ENCODE measurements at places on chromosomes 4 and X.

DNA sequence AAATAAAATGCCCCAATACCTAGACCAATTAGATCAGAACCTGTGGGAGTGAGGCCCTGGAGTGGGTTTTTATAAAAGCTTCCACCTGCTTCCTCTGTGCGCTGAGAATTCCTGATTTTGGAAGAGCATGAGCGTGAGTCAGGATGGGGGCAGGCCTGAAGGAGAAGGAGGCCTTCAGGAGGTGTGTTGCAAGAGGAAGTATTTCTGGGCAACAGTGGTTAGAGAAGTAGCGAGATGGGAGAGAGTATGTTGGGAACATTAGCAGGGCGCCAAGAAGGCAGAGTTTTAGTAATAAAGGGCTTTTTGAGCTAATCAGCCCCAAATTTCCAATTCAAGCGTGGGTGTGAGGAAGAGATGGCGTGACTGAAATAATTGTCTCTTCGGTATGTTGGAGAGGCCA lies 349.8 kb downstream of the UNC5C start:
- DNase-seq: no peak

DNA sequence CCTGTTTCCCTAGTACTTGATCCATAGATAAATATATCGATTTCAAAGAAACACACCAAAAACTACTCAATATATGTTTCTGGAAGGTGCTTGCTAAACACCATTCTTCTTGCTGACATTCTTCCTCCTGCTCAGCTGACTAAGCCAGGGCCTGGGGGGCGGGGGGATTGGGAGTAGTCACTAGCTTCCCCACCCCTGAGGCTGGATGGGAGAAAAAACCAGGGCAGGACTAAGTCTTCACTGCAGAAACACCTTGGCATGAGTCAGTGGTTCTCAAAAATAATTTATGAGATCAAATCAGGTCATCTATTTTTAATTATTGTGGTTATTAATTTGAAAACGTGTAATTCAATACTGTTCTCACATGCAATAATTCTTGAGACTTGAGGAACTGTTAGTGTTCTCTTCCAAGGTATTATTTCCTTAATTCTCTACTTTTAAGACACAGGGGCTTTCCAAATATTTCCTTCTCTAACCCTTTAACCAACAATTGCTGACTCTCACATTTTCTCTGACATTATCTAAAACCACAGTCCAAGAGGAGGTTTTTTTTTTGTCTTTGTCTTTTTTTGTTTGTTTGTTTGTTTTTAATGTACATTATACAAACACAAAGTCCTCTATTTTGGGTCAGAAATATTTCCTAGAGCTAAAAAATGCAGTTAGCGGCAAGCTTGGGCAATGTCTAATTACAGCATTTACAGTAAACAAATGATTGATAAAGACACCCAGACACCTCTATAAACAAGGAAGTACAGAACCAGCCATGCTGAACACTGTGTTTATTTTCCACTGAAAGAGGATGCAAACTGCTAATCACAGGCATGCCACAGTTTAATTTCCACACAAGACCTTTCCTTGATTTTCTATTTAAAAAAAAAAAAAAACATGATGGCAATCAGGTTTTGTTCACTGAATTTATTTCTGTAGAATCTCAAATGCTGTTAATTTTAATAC lies 120.3 kb upstream of the USP9X start:
- no peak for DNase-seq

GRCh38 chr4:2006956-2007653 lies 1.7 kb downstream of the NELFA start:
- DNase-seq: no peak

GRCh38 chr4:76430519-76431388 lies 4.3 kb upstream of the SHROOM3 start:
- no peak for DNase-seq

DNA sequence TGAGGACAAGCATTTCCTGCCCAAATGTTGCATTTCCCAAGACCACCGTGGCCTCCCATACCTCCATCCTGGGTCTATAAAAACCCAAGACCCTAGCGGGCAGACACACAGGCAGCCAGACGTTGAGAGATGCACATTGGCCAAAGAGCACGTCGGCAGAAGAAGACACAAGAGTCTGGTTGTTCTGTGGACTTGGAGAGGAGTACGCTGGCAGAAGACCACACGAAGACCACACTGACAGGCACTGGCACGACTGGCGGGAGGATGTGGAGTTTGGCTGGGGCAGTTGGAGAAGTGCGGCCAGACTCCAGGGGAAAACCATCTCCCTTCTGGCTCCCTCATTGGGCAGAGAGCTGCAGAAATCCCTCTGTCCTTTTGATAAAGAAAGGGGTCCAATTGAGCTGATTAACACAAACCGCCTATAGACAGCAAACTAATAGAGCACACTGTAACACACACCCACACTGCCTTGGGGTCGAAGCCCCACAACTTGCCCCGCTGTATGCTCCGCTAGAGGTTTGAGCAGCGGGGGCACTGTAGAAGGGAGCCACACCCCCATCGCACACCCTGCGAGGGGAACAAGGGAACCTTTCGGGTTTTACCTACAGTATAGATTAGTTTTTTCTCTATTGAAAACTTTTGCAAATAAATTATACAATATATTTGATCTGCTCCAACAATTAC lies 376.7 kb upstream of the KLHL4 start:
- DNase-seq: no peak

GRCh38 chr4:25246680-25247611 lies 13.1 kb downstream of the PI4K2B start:
- no peak for DNase-seq

GRCh38 chr4:83932750-83933391 lies 397.0 kb downstream of the GPAT3 start:
- no peak for DNase-seq

- DNase-seq: no peak
Observed at GRCh38 chrX:109707720-109708119, 25.3 kb downstream of the ACSL4 start.

GRCh38 chr4:8916351-8916885 lies 44.8 kb upstream of the HMX1 start:
- DNase-seq: no peak

DNA sequence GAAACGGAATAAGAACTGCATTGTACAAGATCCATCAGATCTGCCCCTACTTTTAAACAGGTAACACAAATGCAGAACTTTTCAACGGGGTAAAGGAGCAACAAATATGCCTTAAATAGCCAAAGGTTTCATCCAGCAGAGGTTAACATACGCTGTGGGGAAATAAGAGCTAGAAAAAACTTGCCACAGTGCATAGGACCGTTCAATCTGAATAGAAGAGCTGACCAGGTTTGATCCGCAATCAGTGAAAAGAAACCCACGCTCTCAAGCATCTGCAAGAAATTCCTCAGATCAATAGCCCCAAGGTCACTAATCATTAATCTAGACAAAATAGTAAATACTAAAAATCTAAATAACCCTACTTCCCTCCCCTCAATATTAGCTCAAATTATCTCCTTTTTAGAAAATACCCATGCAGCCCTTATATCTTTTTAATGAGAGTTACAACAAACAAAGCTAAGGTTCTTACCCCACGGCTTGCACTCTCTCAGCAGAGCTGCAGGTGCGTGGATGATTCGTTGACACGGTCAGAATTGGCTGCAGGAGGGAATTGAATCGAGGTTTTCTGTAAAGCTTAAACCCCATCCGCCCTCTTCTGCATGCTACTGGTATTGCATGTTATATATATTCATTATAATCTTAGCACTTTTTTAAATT lies at the start of gene TLR10:
TSS of gene TLR10 (minus strand) at position 539 of the 657 bp plus-strand sequence. CDS start 7,400 bp downstream, outside the sequence.
- DNase-seq: no peak

GRCh38 chr4:61202638-61203435 lies 2.7 kb downstream of the ADGRL3 start:
- peak; percentile 27 for DNase-seq

- DNase-seq: no peak
Observed at GRCh38 chrX:47500554-47500953, 17.5 kb upstream of the ZNF41 start.

DNA sequence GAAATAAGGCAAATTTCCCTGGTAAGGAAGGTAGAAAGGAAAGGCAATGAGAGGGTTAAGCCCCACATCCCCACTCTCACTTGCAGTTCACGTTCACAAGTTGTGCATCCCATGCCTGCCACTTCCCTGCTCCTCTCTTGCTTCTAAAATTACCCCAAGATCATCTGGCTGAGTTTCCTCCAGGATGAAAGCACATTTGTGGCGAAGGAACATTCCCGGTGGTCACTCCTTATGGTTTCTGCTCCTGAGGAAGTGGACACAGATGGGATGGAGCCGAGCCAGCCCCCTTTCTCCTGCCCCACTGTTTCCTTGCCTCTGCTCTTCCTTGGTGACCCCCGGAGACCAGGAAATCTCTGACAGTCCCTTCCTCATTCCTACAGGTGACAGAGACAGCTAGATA lies 37.5 kb downstream of the SPINK2 start:
- no peak for DNase-seq

- DNase-seq: no peak
Observed at GRCh38 chrX:15525664-15526416, 25.2 kb downstream of the BMX start.

GRCh38 chr4:136713140-136713539 lies 819.2 kb downstream of the PCDH18 start:
- no peak for DNase-seq

GRCh38 chrX:150229481-150229880 lies 133.6 kb upstream of the MAMLD1 start:
- no peak for DNase-seq

- no peak for DNase-seq
Observed at GRCh38 chr4:89070041-89070440, 13.1 kb upstream of the FAM13A start.

DNA sequence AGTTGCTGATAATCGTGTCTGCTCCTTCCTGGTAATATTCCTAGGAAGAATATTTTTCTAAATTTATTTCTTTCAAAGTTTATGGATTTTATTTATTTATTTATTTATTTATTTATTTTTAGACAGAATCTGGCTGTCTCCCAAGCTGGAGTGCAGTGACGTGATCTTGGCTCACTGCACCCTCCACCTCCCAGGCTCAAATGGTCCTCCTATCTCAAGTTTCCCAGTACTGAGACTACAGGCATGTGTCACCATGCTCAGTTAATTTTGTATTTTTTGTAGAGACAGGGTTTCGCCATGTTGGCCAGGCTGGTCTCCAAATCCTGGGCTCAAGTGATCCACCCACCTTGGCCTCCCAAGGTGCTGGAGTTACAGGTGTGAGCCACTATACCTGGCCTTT lies 48.9 kb downstream of the PDLIM5 start:
- no peak for DNase-seq

DNA sequence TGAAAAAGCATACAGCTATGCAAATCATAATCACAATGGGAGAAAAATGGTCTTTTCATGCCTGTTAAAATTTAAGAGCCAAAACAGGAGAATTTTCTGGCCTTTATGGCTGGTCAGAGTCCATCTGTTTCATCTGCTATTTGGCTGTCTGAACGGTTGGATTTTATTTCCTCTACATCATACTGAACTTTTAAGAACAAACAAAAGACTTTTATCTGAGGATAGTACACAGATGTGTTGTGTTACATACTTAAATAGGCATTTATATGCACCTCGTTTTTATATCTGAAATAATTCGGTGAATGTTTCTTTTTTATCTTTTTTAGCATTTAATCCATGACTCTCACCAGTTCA lies 18.0 kb upstream of the WWC2 start:
- DNase-seq: no peak

DNA sequence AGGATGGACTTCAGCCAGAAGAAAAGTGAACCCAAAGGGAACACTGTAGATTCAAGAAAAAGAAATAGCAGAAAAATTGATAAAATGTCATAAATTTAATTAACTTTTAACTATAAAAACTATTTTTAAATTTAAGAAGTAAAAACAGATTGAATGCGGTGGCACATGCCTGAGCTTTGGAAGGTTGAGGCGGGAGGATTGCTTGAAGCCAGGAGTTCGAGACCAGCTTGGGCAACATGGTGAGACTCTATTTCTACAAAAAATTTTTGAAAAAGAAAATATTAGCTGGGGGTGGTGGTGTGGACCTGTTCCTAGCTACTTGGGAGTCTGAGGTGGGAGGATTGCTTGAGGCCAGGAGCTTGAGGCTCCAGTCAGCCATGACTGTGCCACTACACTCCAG lies 3.0 kb downstream of the FAM184B start:
- no peak for DNase-seq

DNA sequence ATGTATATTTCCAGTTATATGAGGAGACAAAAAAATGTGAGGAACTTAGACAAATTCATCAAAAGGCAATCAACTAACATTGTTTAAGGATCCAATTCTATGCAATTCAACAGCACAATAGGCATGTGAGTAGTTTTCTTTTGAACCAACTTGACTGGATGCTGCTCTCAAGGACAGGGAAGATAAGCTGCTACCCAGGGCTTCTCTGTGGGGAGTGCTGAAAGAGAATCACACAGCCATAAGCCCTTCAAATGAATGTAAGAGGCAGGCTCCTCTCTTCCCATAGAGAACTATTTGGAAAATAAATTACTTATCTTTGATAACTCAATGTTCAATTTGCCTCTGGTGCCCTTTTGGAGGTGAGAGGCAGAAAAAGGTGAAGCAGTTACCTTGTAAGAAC lies 1413.6 kb downstream of the PCDH7 start:
- DNase-seq: no peak

- no peak for DNase-seq
Observed at GRCh38 chrX:153981771-153982533, 9.4 kb downstream of the TMEM187 start.

GRCh38 chrX:9102956-9103355 lies 69.0 kb upstream of the FAM9B start:
- no peak for DNase-seq

DNA sequence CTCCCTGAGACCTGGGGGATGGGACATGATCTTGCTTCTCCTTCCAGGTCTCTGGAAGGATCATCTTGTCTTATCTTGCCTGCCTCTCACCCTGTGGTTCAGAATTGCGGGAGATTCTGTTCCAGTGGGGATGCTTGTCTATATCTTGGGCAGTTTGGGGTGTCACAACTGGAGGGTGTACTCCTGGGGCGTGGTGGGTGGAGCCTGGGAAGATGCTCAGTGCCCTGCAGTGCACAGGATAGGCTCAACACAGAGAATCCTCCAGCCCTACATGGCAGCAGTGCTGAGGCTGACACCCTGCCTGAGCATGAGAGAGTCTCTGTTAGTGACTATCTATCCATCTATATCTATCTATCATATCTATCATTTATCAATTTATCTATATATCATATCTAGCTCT lies 7.7 kb downstream of the P2RY8 start:
- no peak for DNase-seq

DNA sequence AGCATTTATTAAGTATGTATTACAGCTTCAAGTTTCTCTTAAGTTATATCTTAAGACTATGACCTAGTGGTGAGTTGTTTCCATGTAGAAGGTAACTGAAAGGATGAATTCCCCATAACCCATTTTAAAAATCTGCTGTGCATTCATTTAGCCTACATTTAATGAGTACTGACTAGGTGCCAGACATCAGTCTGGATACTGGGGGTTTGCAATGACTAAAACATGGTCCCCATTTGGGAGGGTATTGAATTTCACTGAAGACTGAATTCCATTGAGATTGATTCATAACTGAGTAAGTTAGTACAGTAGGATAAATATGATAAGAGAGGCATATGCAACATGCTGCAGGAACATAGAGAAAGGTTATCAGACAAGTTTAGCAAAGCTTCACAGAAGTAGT lies 241.5 kb downstream of the FRAS1 start:
- no peak for DNase-seq

DNA sequence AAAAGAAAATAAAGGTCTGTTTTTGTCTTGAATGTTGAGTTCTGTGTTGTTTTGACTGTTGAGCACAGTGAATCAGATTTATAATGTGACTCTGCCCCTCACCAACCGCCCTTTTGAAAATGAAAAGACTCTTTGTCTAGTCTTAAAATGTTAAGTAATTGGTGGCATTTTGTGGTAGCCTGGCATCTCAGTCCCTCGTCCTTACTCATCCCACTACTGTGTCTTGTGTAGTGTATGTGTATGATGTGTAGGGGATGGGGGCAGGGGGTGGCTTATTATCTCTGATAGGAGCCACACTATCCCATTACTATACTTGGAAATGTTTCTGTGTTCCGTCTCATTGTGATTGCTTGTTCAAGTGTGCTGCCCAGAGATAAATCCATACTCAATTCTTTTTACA lies 12.2 kb downstream of the KLHL34 start:
- DNase-seq: no peak
